Stimulated activated CD4-positive, alpha-beta T cell treated with anti-CD3 and anti-CD28 coated beads, Interleukin-1b, Interleukin-23, amount 100 ng/mL, for 1 hour (primary cell): ENCODE measurements at places on chromosomes 1 and 21.

- DNase-seq: no peak
Observed at GRCh38 chr1:179010671-179011070, 15.0 kb upstream of the FAM20B start.

- DNase-seq: no peak
Observed at GRCh38 chr21:19237608-19238007, 834.0 kb upstream of the TMPRSS15 start.

DNA sequence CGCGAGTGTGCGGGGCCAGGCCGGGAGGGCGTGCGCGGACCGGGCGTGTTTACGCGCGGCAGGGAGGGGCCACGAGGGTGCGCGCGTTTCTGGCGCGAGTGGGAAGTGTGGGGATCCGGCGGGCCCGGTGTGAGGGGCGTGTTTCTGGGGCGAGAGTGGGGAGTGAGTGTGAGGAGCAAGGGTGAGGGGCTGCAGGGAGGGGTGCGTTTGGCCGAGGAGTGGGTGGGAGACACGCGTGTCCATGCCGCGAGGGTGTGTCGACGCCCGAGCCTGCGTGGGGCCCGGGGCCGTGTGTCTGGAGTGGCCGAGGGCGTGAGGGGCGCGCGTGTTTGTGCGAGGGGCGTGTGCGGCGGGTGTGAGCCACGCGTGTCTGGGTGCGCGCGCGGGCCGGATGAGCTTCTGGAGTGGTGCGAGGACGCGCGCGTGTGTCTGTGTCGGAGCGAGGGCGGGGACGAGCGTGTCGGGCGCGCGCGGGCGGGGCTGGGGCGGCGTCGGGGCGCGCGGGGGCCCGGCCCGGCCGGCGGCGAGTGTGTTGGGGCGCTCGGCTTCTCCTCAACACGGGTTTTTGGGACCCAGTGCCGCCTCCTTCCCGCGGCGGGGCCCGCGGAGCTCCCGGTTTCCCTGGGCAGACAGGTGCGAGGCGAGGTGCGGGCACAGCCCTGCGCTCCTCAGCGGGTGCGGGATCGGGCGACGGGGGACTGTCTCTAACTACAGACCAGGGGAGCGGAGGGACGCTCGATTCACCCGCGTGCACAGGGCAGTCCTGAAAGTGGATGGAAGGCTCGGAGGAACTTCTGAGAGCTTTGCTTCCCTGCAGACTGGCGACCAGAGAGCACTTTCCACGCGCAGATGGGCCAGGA lies 65.8 kb upstream of the VAMP3 start:
- no peak for DNase-seq

DNA sequence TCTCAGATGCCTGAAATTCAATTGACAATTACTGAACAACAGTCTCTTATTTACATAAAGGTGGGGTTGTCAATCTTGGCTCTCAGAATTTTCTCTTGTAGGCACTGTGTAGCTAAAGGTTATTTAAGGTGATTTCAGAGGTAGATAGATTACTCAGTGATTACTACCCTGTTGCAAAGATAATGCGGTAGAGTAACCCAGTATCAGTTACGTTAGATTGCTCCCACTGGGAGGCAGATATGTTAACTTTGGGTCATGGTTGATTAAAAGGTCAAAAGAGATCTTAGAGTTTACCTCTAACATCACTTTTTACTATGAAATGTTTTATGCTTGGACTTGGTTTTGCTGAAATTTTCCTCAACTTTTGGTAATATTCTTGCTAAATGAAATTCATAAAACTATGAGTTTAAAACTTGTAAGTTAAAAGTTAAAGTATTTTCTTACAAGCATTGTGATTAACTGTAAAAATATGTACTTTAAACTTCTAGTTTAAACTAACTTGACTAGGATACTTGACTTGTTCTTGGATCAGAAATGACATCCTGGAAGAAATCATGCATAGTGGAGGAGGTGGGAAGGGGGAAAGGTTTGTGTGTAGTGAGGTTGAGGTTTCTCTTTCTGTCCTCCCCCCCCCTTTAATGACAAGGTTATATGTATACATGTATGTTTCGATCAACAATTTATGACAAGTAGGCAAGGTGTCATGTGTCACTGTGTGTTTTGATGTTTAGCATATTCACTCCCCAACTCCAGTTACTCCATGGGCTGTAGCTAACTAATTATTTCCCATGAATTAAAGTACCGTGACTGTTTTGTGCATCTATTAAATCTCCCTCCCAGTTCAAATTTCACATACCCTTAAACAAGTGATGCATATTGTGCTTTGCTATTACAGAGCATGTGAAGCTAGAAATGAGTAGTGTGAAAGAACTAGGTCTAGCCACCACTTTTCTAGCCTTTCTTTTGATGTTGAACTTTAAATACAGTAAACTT lies 2.9 kb downstream of the LAMC1 start:
- DNase-seq: no peak

- DNase-seq: no peak
Observed at GRCh38 chr21:35231090-35231489, 182.0 kb upstream of the RUNX1 start.

- DNase-seq: no peak
Observed at GRCh38 chr1:200741551-200742207, 3.0 kb downstream of the CAMSAP2 start.

DNA sequence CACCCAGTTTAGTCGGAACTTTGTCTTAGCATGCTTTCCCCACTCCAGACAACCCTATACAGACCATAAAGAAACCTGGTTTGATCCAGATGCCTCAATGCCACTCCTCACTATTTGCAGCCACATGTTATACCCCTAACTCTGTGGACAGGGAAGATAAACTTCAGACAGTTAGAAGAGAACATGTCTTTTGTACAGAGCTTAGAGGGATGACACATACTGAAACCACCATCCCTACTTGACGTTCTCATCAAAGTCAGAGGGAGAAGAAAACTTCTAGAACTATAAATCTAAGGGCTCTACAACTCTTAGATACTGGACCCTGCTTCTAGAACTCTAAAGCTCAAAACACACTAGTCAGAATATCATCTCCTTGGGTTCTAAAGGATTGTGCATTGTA lies 3.7 kb downstream of the SYT6 start:
- no peak for DNase-seq

DNA sequence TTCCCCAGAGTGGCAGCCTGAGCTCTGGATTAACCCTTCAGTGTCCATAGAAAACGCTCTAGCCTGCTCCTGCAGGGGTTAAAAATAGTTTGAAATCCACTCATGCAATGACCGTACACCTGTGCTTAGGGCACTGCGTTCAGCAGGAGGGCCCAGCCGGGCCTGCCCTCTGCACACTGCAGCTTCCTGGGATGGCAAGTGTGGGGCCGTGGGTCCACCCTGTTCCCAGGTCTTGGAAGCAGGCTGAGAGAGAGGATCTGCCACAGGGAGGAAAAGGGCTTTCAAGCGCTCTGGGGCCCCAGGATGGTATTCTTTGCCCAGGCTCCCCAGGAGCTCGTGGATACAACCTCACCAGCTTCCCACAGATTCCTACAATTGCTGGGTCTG lies 1.5 kb upstream of the S100B start:
- DNase-seq: no peak

- DNase-seq: no peak
Observed at GRCh38 chr1:67563684-67564083, 121.3 kb upstream of the GADD45A start.

DNA sequence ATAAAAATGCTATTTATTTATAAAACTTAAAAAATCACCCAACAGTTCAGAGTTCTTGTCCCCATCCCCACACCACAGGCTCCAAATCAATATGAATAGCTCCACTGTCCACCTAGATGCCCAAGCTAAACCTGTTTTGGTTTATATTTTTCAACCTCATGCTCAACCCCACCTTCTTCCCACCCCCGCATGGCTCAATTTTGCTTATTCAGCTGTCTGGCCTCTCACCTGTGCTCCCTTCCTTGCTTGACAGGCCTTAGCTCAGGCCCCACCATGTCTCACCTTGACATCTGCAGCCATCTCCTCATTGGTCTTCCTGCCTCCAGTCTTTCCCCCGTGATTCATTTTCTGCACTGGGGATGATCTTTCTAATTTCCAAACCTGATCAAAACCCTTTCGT lies 17.8 kb downstream of the COA7 start:
- no peak for DNase-seq

GRCh38 chr21:34035619-34036354 lies 37.6 kb upstream of the MRPS6 start:
- no peak for DNase-seq

- no peak for DNase-seq
Observed at GRCh38 chr1:192099328-192099727, 58.9 kb upstream of the RGS18 start.

- DNase-seq: no peak
Observed at GRCh38 chr1:222995620-222996309, 147.3 kb downstream of the TLR5 start.

DNA sequence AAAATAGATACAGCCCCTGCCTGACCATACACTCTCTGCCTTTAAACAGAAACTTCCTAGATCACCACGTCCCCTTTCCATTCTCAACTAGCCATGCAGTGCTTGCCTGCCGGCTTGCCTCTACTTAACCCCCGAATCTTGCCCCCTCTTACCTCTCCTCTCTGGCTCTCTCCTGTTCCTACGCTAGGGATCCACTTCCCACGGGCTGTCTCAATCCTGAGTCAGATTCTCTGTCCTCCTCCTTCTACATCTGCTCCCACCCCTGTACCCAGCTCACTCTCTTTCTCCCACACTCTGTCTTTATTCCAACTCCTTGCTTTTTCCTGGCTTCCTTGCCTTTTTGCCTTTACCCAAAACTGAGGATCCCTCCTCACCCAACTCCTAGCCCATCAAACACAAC lies 29.3 kb downstream of the ATF3 start:
- DNase-seq: no peak

- no peak for DNase-seq
Observed at GRCh38 chr1:211541720-211542477, 37.1 kb downstream of the SLC30A1 start.

DNA sequence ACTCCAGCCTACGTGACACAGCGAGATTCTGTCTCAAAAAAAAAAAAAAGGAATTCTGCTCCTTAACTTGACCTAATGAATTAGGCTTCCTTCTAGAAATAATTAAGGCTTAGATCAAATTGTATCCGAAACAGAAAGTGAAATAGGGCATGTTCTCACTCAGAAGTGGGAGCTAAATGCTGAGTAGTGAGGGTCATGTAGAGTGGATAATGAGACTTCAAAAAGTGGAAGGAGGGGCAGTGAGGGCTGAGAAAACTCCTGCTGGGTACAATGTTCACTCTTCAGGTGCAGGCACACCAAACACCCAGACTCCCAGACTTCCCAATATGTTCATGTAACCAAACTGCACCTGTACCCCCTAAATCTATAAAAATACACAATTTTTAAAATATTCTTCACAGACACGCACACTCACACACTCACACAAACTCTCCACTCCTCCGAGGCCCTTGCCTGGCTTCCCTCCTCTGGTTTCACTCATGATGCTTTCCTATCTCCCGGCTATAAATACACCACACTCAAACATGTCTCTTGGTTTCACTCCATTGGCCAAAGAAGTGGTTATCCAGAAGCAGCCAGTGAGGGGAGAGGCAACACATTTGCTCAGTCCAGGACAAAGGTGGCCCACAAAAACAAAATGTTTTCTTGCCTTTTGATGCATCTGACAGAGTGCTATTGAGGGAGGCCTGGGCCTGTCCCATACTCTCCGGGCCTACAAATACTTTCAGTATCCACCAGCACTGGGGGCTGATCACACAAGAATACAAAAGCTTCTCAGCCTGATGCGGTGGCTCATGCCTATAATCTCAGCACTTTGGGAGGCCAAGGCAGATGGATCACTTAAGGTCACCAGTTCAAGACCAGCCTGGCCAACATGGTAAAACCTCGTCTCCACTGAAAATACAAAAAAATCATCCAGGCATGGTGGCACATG lies 249.2 kb downstream of the TOMM20 start:
- DNase-seq: no peak

DNA sequence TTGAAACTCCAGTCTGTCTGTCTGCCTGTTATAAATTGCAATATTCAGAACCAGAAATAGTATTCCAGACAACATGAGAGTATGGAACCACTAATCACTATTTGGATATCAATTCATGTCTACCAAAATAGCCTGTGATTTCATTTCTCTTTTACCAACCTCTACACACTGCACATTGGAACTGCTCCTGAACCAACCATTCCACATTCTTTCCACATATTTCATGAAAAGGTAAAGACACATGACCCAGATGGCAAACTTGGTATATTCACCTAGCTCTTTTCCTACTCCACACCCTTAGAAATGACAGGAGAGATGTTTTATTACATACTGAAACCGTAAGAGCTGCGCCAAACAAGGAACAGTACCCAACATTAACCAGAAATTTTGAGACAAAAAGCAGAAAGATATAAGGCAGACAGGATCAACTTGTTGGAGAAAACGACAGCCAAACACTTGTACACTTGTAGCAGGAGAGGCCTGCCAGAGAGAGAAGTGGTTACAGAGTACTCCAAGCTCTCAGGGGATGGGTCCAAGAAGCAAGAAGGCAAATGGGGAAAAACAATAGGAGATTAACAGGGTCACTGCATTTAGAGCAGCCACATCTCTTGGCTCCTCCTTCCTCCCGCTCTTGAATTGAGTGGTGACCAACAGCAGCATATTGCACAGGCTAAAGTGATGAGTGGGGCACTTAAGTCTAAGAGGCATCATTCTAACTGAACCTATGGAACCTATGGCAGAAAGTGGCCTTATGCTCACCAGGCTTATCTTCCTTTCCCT lies 148.7 kb downstream of the SETD4 start:
- DNase-seq: no peak

DNA sequence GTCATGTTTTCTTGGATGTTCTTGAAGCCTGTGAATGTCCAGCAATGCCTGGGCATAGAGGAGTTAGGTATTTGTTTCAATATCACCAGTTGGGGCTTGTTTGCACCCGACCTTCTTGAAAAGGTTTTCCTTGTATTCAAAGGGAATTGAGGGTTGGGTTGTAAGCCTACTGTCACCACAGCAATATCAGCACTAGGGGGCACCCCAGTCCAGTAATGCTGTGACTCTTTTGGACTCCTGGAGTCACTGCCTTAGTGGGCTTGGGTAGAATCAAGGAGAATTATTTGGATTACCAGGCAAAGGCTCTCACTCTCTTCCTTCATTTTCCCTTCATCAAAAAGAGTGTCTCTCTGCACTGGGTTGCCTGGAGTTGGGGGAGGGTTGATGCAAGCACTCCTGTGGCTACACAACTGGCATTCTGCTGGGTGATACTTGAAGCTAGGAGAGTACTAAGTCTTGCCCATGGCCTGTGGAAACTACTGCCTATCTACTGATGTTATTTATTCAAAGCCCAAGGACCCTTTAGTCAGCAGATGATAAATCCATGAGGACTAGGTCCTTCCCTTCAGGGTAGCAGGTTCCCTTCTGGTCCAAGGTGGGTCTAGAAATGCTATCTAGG lies 34.5 kb downstream of the OR10R2 start:
- no peak for DNase-seq

GRCh38 chr1:62528015-62528414 lies 69.3 kb upstream of the ANGPTL3 start:
- DNase-seq: no peak

GRCh38 chr1:184843732-184844495 lies 89.3 kb upstream of the EDEM3 start:
- DNase-seq: no peak

GRCh38 chr1:25128121-25128621 lies 104.1 kb downstream of the SYF2 start:
- DNase-seq: no peak
